ENCODE measurements at places on chromosomes 12 and 14. TPM values are rescaled to one million over a fixed set of nuclear protein-coding genes. Genes with fewer than 3 reads are reported as not detected.

DNA sequence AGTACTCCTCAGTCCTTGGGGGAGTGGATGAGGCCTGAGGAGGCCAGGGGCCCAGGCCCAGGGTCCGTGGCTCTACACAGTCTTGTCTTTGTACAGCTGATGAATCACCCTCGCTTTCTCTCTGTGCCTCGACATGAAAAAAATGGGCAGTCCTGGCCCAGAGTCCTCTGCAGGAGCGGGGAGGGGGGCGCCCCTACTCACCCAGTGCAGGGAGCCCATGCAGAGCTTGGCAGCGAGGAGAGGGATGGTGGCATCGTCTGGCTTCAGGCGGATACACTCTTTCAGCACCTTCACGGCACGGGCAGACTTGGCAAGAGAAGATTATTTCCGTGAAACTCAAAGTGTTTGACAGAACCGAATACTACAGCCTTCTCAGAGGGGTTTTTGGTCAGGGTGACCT, 159.3 kb downstream of the TTC7B start:
- DNase-seq: no peak

- no peak for DNase-seq
Observed at GRCh38 chr14:50666772-50667683, 1.1 kb downstream of the SAV1 start.

DNA sequence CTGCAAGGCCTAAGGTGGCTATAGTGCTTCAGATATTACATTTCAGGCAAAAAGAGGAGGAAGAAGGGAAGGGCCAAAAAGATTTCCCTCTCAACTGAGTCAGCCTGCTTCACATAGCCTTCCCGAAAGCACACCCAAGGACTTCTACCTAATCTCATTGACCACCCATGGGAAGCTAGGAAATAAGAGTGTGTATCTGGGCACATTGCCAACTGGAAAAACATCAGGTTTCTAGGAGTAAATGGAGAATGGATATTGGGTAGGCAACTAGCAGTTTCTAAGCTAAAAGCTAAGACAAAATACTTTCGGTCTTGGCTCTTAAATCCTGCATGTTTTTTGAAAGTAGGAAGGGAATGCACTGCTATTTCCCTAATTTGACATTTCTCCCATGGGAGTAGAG, 221.7 kb upstream of the GRIP1 start:
- DNase-seq: no peak

- no peak for DNase-seq
Observed at GRCh38 chr12:131367983-131368667, 342.8 kb upstream of the SFSWAP start.

DNA sequence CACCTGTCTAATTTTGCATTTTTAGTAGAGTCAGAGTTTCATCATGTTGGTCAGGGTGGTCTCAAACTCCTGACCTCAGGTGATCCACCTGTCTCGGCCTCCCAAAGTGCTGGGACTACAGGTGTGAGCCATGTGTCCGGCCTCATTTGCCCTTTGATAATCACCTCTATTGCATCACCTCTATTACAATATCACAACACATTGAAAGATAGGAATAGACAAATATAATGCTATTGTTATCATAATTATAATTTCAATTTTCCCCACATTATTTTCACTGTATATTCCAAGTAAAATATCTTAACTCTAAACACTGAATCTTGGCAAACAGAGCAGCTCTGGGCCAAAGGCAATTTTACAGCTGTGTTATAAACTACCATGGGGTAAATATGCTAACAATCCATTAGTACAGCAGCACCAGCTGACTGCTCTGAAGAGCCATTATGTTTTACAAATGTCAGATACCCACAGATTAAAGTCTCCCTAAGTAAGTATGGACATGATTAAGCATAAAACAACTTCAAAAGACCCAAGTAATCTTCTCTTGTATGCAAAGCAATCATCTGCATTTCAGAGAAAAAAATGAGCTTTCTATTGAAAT, 173.2 kb downstream of the MED13L start:
- DNase-seq: no peak

Gene FAM161B
- total RNA-seq: 1.8 TPM

Gene PIWIL1
- not detected for total RNA-seq

Gene OR2AP1
- not detected for total RNA-seq

Gene TPH2
- not detected for total RNA-seq

Data from omental fat pad (tissue), 4 donors.